ENCODE measurements at places on chromosomes 2 and 18. TPM values are rescaled to one million over a fixed set of nuclear protein-coding genes. Genes with fewer than 3 reads are reported as not detected.

- no peak for DNase-seq
These were observed 177.7 kb downstream of the INSIG2 start for GRCh38 chr2:118265873-118266455.

GRCh38 chr18:56386856-56387255 lies 251.5 kb downstream of the TXNL1 start:
- DNase-seq, result no peak

DNA sequence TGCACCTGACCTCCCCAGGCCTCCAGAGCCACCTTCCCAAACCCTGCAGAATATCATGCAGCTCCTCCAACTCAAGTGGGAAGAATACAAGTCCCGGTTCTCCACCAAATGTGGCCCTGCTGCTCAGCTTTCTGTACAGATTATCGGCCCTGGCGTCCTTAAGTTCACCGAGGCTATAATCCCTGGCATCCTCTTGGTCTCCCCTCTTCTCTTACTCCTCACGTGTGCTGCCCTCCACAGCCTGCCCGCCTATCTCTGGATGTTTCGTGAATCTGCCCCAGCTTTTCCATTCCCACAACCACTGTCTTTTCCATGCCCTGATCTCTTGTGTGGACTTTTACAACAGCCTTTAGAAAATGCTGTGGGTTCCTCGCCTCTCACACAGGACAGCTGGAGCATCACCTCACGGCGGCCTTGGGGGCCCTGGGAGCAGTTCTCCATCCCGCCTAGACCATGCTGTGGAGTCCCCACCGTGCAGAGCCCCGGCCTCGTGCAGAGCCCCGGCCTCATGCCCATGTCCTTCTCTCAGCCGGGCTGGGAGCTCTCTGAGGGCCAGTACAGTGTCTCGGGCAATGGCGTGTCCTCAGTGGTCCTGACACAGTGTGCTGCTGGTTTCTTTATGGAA lies 170.3 kb upstream of the PXDN start:
- DNase-seq, result no peak

DNA sequence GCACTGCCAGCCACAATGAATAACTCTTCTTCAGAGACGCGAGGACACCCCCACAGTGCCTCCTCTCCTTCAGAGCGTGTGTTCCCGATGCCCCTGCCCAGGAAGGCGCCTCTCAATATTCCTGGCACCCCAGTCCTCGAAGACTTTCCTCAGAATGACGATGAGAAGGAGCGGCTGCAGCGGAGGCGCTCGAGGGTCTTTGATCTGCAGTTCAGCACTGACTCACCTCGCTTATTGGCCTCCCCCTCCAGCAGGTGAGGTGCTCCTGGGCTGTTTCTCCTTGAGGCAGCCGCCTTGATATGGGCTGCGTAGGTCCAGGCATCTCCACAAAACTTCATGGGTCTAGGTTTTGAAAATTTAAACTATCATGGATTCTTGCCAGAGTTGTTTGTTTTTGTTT lies 6.1 kb downstream of the NCAPH start:
- no peak for DNase-seq

DNA sequence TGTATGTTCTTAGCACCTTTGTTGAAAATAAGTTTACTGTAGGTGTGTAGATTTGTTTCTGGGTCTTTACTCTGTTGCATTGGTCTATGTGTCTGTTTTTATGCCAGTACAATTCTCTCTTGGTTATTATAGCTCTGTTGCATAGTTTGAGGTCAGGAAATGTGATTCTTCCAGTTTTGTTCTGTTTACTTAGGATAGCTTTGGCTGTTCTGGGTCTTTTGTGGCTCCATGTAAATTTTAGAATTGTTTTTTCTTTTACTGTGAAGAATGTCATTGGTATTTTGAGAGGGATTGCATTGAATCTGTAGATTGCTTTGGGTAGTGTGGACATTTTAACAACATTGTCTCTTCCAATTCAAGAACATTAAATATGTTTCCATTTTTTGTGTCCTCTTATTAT lies 69.1 kb downstream of the ANKRD62 start:
- DNase-seq, result no peak

NIF3L1 gene
- 14.2 TPM for total RNA-seq

- DNase-seq, result no peak
These were observed 9.5 kb downstream of the DGKD start for GRCh38 chr2:233363744-233364235.

- DNase-seq, result no peak
These were observed 139.3 kb downstream of the MYCN start for GRCh38 chr2:16079637-16080036.

GRCh38 chr2:232779465-232779864 lies 3.1 kb upstream of the KCNJ13 start:
- no peak for DNase-seq

DNA sequence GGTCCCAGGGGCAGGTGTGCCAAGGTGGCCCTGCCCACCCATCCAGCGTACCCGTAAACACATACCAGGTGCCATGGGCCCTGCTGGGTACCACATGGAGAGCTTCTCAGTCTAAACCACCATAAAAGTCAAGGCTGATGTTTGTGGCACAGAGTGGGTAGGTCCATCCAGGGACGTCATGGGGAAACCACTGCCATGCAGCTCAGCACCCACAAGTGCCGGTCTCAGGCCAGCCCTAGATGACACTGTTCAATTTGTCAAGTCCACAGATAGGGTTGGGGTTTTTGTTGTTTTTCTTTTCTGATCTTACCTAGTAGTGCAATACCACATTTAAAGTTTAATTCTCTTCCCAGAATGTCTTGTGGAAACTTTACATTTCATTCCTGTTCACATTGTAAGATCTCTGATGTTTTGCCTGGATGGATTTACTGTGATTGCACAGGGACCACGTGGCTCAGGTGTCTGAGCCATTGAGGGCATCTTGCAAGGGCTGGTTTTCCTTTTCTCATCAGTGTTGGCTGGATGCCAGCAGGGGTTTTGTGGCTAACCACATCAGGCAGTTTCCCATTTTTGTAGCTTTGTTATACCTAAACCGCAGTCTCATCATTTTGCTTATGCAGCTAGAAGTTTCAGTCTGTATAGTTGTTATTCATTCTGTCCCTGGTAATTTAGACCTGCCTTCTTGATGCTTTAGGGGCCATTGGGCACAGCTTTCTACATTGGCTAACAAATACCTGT lies 64.7 kb downstream of the STK25 start:
- DNase-seq, result no peak

BBS5 gene
- 6.8 TPM for total RNA-seq

GNLY gene
- total RNA-seq, result 0.71 TPM

GRCh38 chr2:218072478-218073024 lies 3.5 kb downstream of the RUFY4 start:
- no peak for DNase-seq

CD8A gene
- total RNA-seq, result 0.74 TPM

DNA sequence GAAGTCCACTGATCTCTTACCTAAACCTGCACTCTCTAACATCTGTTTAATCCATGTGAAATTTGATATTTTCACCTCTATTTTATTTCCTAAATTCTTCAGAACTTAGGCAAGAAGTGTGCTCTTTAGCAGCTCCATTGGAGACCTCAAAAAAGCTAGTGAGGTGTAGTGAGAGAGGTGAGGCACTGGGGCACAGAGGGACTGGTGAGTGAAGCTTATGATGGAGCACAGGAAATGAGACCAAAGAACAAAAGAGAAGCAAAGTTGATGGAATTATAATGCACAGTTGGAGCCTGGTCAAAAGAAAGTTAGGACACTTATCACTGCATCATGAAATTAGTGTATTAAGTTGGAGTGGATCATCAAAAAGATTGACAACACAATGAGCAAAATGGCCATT lies 1050.7 kb upstream of the NRXN1 start:
- no peak for DNase-seq

DNA sequence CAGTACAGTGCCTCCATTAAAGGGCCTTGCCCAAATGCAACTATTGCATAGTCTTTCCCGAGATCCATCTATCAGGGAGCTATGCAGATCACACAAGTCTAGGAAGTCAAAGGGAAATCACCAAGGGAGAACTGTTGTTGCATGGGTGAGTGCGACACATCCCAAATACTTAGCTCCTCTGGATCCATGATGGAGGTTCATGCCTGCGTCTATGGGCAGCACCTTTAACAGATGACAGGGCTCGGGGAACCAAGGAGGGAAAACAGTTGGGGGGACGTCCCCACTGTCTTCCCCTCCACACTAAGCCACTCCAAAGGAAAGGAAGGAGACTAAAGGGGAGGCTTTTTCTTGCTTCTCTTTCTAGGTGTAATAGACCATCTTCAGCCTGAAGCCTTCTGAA lies 552.8 kb upstream of the PKDCC start:
- DNase-seq, result no peak

- DNase-seq, result no peak
These were observed 226.9 kb downstream of the VAPA start for GRCh38 chr18:10140461-10141282.

GRCh38 chr18:6269660-6270332 lies 144.9 kb downstream of the L3MBTL4 start:
- no peak for DNase-seq

EN1 gene
- not detected for total RNA-seq

- DNase-seq, result no peak
These were observed 3.3 kb downstream of the BCS1L start for GRCh38 chr2:218662827-218663226.

- DNase-seq, result no peak
These were observed 50.5 kb upstream of the GRB14 start for GRCh38 chr2:164671664-164672396.

- no peak for DNase-seq
These were observed 27.2 kb downstream of the CROCC2 start for GRCh38 chr2:240933048-240933965.

GRCh38 chr2:97355887-97356286 lies 233.8 kb downstream of the ANKRD36B start:
- DNase-seq, result no peak

DNA sequence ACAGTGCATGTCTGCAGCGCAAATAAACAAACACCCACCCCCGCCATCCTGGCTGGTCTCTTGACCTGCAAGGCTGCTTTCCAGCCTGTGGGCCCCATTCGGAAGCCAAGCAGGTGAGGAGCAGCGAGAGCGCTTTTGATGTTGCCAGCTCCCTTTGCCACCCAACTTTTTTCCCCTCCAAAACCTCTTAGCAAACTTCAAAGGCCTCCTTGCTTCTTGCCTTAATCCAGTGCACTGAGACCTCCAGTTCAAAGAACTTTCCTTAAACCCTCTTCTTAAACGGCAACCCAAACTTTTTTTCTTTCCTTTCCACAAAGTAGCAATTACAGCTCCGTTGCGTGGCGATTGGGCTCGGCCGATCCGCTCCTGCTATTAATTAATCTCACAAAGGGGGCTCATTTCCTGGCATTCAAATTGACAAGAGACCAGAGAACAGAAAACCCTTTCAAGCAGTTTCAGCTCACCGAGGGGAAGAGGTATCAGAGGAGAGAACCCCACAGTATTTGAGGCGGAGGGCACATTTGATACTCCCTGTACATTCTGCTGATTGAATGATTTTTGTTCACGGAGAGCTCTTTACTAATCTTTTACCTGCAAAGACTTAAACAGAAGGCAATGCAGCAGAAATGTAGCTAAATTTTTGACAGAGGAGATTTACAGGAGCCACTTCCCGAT lies 531.4 kb downstream of the TMEM182 start:
- DNase-seq, result no peak

GRCh38 chr18:7236072-7236471 lies 5.2 kb downstream of the LRRC30 start:
- no peak for DNase-seq

SPEG gene
- total RNA-seq, result 97.2 TPM

NGEF gene
- not detected for total RNA-seq

GRCh38 chr2:28523902-28524301 lies 28.0 kb downstream of the PLB1 start:
- DNase-seq, result no peak

DNA sequence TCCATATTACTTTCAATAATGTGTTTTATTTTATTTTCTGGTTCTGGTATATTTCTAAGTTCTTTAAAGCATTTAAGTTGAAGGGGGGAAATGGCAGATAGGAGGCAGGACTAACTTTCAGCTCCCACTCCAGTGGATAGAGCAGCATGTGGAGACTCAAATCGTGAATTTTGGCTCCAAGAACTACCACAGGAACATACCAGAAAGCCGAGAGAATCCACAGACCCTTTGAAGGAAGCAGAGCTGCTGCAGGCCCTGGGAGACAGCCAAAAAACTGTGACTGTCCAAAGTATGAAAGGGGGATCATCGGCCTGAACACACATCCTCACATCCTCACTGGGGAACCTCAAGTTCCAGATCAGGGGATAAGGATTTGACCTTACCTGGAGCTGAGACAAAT lies 207.6 kb upstream of the VWC2L start:
- DNase-seq, result no peak

VIL1 gene
- not detected for total RNA-seq

- DNase-seq, result no peak
These were observed 164.0 kb downstream of the HDAC4 start for GRCh38 chr2:239236808-239237205.

ARMC9 gene
- 2.3 TPM for total RNA-seq

- no peak for DNase-seq
These were observed 38.5 kb downstream of the TSHZ1 start for GRCh38 chr18:75249175-75249518.

- DNase-seq, result no peak
These were observed 607.5 kb upstream of the REG3G start for GRCh38 chr2:78418021-78418420.

GRCh38 chr2:113212245-113213060 lies 38.7 kb downstream of the PSD4 start:
- DNase-seq, result peak; percentile 54

FSIP2 gene
- 0.08 TPM for total RNA-seq

GRCh38 chr18:37393221-37393827 lies 172.3 kb downstream of the CELF4 start:
- DNase-seq, result no peak

GRCh38 chr2:10027660-10028330 lies 15.6 kb upstream of the KLF11 start:
- DNase-seq, result no peak

- DNase-seq, result no peak
These were observed 26.3 kb downstream of the MEX3C start for GRCh38 chr18:51171223-51171622.

DNA sequence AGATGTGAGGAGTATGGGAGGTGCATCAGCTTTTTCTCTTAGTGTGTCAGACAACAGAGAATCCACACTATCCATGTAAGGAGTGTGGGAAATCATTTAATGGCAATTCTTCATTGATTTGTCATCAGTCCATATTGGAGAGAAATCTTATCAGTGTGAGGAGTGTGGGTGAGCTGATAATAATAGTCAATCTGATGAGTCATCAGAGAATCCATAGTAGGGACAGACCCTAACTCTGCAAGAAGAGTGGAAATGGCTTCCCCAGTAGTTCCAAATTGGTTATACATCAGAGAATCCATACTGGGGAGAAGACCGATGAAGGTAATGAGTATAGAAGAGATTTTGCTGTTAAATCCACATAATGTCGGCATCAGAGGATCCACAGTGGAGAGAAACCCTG lies 150.5 kb upstream of the THUMPD2 start:
- DNase-seq, result no peak

GRCh38 chr2:68317971-68318913 lies 1.5 kb downstream of the CNRIP1 start:
- DNase-seq, result peak; percentile 13

- no peak for DNase-seq
These were observed 199.0 kb downstream of the LPIN1 start for GRCh38 chr2:11945139-11946126.

CXCR1 gene
- total RNA-seq, result 1.2 TPM

Measured in heart right ventricle (tissue), 16 donors.